ENCODE measurements at places on chromosomes 2 and 18.
A peak's percentile ranks its signal among the peaks of the same experiment; 100 is the strongest.

DNA sequence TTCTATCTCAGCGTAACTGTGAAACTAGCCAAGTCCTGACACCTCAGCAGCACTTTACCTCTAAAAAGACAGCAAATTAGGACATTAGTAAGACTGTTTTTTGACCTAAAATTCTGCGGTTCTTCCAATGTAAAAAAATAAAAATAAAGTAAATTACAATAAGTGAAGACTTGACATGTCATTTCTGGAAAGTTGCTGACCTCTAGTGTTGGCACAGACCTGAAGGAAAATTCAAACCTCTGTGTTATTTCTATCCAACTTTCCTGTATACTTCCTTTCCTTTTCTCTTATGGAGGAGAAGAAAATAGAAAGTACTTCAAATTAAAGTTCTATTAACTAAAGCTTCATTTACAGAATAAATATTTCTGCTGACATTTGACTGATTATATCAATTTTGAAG lies 110.6 kb downstream of the TMEM182 start:
- DNase-seq = no peak

GRCh38 chr2:60569680-60570111 lies 16.2 kb upstream of the BCL11A start:
- no peak for DNase-seq

DNA sequence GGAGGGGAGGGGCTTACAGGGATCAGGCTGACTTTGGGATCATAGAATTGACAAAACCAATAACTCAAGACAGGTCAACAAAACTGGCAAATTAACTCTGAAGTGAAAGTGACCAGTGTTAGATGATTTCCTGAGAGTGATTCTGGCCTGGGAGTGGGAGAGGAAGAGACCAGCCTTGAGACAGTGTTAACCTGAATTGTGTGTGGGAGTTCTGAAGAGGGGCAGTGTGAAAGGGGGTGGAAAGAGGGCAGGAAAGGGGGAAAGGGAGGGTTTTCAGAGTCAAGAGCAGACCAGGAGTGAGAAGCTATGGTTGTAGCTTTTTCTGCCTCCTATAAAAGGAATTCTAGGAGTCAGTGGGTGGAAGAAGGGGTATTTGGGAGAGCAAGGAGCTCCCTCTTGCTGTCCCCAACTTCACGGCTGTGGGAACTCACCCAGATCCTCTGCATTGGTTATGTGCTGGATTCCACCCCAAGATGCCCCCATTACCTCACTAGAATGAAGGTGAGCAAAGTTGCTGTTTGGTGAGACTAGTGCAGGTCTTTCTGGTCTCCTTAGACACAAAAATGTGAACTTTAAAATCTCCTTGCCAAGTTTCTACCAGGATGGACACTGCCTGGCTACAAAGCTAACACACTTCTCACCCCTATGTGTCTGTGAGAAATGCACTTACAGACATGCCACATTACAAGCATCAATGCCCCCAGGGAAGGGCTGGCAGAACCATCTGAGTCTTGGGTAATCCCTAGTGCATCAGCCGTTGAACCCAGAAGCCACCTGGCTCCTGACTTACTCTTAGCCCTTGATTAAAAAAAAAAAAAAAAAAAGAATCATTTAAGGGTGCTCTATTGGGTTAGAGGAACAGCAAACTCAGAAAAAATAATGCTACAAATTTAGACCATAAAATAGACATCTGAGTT lies 61.6 kb downstream of the BMP10 start:
- no peak for DNase-seq

GRCh38 chr18:22167471-22168241 lies 1.7 kb upstream of the GATA6 start:
- no peak for DNase-seq

DNA sequence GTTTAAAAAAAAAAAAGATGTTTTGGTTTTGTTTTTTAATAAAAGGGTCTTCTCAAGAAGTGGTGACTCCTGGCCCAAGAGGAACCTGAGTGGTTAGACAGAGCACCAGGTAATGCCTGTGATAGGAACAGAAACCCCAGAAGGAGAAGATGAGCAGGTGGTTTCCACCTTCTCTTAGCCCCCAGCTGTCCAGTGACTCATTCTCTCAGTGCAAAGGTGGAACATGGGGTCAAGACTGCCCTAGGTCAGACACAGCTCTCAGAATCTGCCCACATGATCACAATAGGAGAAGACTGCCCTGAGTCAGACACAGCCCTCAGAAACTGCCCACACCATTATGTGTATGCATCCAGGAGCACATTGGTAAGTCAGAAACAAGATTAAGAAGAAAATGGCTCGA lies 61.8 kb downstream of the TBC1D8 start:
- DNase-seq = no peak

DNA sequence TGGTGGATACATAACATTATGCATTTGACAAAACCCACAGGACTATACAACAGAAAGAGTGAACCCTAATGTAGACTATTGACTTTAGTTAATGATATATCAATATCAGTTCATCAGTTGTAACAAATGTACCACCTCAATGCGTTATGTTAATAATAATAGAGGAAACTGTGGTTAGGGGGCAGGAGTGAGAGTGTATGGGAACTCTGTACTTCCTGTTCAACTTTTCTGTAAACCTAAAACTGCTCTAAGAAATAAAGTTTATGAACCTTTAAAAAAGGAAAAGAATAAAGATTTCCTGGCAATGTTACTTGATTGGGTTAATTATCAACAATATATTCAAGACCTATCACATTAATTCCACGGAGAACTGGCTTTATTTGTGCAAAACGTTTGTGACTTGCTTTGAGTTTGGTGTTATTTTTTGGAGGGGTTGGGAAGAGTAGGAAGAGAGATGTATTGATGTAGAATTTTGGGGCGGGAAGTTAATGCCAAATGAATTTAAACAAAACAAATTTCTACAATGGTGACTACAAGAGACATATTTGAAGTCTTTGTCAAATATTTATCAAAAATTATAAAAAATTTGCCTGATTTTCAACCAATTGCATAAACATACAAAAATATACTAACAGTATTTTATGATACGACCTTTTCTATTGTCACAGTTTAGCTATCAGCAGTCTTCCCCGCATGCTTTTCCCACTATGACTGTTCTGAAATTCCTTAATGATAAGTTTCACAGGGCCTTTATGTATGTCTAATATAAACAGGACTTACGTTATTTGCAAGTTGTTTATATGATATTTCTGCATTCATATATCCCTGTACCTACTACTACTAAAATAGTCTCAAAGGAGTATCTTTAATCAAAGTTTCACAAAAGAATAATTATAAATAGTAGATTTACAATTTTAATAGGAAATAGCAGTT lies 2.1 kb upstream of the RTN4 start:
- no peak for DNase-seq

DNA sequence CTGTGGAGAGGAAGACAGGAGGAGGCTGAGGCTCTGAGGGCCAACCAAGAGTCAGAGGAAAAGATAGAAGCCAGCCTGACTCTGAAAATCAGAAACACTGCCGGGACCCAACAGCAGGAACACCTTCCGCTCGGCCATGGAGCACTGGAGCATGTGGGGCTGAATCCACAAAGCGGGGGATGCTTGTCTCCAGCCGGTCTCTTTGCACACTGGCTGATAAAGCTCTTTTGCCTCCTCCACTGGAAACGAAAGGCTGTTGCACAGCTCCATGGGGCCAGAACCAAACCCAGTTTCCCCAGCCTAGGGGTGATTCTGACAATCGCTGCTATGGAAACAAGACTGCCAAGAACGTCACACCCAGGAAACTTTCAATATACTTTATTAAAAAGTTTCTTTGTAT lies 90.3 kb downstream of the COL6A3 start:
- no peak for DNase-seq

GRCh38 chr18:21100146-21100545 lies 11.5 kb downstream of the ROCK1 start:
- no peak for DNase-seq

DNA sequence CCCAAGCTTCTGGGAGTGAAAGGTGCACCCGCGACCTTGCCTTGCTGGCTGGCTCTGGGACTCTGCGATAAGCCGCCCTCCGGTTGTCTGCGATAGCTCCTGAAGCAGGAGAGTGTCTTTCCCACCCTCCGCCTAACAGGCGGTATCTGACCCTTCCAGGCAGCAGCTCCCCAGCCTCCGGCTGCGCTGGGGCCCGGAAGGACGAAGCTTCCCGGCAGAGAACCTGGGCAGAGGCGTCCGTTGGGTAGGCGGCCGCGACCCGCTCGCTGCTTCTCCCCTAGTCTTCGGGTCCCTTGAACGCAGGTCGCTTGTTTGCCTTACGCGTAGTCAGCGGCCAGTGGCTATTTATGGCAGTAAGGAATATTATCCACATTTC lies 446 bp upstream of the RHBDD1 start:
- peak; percentile 45 for DNase-seq

GRCh38 chr2:239678666-239679296 lies 278.0 kb upstream of the HDAC4 start:
- no peak for DNase-seq

DNA sequence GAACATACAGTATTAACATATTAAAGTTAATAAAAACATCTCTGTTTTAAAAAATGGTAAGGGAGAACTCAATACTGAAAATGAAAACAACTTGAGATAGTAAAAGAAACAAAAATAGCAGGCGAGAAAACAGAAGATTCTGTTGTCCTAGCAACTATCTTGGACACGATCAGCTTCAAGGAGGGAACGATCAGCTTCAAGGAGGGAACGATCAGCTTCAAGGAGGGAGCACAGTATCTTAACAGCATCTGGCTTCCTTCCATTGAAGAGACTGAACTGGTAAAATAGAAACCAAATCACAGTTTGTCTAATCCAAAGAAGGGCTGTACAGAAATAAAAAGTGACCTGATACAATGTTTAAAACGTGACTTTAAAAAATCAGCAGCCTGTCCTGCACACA lies 51.8 kb downstream of the NDUFA10 start:
- DNase-seq = no peak

DNA sequence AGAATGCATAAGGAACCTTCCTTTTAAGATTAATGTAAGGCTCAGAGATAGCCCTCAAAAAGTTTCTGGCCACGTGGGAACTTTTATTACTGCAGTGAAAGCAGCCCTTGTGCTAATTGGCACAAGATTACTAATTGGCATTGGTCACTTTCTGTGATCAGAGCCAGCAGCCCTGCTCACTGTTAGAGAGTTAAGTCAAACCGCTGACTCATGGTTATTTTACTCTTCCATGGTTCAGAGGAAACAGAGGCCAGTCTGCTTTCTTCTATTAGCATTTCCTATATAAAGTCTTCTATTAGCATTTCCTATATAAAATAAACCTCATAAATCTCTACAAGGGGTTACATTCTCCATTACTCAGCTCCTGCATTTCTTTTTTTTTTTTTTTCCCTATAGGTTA lies 1.5 kb upstream of the SLC35G4 start:
- no peak for DNase-seq

GRCh38 chr2:164430166-164430783 lies 191.0 kb downstream of the GRB14 start:
- DNase-seq = peak; percentile 48

DNA sequence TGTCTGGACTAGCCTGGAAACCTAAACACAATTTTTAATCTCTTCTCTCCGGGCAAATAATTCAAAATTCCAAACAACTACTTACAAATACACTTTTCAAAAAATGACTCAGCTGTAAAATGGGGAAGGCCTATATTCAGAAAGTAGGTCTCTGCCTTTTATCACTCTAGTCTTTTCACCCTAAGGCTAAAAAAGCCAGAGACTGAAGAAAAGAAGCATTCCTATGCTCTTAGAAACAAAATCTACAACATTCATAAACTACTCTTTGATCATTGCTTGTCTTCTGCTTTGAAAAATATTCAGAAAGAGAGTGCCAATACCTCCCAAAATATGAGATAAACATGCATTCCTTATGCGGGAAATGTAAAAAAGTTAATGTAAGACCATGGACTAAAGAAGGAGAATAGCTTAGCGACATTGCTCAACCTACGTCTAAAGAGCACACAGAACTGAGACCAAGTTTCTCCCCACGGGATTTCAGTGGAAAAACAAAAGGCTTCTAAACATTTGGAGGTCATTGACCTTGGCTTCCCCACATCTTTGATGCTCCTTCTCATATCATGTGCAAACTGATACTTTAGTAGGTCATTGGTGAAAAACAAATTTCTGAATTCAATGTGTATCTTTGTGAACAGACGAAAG lies 74.4 kb upstream of the EPB41L3 start:
- DNase-seq = no peak

DNA sequence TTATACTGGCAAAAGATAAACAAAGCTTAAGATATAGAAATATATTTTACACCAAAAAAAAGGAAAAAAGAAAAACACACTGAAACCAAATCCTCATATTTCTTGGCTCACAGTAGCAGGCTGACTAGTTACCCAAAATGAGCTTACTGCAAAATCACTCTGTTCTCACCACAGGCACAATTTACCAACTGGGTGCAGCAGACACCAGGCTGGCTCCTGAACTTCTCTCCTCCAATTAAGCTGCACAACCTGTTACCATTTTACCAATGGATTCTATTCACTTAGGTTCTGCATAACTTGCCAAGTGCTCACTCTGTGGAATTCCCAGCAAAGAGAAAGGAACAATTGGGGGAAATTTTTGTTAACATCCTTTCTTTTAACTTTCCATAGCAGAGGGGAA lies 679.3 kb downstream of the ZEB2 start:
- DNase-seq = no peak

DNA sequence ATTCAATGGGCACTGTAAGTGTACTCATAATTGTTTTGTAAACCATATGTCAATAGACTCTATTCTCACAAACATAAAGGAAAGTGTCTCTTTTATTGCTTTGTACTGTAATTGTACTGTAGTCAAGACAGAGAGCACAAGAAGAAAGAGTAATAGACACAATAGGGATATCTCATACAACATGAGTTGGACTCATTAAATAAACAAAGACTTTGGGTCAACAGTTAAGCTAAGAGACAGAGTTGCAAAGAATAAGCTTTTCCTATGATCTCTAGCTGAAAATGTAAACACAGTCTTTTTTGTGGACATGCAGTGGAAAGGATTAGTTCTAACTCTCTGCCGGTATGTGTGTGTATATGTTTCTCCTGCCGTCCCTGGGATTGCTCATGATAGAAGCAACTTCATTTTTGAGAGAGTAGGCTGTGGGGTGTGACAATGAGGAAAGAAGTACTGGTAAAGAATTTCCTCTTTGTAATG lies 13.9 kb upstream of the KYNU start:
- DNase-seq = peak; percentile 22

DNA sequence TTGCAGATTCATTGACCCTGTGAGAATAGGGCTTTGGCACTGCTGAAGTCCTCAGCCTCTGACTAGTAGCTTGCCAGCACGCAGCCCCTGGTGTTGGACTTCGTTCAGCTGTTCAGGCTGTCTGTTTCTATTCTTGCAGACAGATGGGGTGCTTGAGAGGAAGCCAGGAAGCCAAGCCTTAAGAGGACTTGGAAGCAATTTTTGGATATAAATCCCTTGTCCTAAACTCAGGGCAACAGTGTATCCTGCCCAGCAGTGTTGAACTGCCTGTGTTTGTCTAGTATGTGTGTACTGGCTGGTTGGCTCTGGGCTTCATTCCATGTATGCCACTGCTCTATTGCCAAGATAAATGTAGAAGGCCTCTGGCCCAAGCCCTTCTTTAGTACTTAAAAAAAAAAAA lies 108.6 kb downstream of the COMMD1 start:
- peak; percentile 3 for DNase-seq

GRCh38 chr2:171409436-171409971 lies 24.3 kb downstream of the METTL8 start:
- DNase-seq = peak; percentile 6

- DNase-seq = no peak
Measured at GRCh38 chr2:28552045-28552823, 56.4 kb downstream of the PLB1 start.

- no peak for DNase-seq
Measured at GRCh38 chr2:63122921-63123320, 72.3 kb downstream of the OTX1 start.

Measured in COR-L47 (cell line).